NCI-H82 (cell line): ENCODE measurements at places on chromosomes 7 and 10.

DNA sequence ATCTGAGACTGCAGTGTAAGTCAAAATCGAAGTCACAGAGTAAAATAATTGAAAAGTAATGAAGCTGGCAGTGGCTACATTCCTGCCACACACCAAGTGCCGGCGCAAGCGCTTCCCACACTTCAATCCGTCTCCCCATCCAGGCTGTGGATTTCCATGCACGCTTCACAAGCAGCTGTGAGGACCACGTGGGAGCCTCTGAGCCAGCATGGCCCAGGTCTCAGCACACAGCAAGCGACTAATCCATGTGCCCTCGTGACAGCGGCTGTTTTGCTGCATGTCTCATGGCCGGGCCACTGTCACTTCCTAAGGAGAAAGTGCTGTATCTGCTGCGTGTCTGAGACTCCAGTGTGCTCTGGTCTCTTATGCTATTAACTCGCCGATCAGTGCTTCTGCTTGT, 566.9 kb downstream of the DNAJB6 start:
- no peak for DNase-seq

DNA sequence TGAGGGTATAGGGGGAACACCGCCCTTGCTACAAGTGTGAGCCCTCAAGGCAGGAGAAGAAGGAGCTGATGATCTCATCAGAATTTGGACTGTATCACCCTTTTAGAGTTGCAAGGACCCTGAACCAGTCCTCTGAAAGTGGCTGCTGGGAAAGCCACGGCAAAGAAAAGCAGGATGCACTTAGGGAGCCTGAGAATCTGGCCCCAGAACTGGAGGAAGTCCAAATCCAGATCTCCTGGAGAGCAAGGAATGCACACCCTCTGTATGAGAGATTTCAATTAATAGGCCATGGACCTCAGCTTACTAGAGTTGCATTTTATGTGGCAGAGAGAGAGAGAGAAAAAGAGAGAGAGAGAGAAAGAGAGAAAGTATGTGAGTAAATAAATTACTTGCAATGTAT, 662.9 kb downstream of the CCSER2 start:
- DNase-seq = no peak

DNA sequence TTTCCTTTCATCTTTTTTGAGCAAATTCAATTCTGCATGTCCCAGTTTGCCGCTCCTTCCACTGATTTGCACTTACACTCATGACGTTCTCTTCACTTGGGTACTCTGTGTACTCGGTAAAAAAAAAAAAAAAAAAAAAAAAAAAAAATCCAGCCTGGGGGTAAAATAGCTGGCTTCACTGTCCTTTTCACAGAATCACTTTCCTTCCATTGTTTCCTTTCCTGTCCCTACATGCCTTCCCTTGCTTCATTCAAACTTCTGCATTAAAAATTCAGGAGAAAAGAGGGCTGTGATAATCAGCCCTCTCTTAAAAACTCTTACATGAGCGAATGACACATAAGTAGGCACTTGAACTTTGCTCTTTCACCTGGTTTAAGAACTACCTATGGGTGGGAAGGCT, 8.7 kb downstream of the ANKRD1 start:
- DNase-seq = no peak

DNA sequence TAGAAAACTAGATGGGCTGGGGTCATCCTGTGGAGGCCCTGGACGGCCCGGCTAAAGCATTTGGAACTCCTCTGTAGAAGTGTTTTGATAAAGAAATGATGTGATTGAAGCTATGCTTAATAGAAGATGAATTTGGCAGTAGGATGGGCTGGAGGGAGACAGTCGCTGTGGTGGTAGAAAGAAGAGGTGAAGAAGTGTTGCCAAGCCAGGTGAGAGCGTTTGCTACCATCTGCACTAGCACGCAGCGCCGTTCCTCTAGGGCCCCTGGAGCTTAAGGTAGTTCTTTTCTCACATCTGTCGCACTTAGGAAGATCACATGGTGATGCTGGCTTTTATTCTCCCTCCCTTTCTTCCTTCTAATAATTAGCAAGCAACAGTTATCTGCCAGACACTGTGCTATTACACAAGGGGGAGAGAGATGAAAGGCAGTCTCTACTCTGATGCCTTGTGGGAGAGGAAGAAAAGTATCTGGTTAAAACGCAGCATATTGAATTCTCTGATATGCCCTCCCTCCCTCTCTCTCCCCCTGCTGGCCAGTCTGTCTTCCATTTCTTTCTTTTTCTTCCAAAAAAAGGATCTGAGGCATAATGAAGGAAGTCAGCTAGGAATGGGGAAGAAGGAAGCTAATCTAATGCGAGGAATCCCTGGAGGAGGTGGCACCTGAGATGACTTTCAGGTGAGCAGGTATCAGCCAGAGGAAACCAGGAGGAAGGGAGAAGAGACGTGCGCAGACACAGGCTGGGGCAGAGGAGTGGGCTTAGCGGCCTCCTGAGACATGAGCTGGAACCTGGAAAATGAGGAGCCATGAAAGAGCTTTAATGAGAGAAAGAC, 162.3 kb upstream of the KLF14 start:
- peak; percentile 43 for DNase-seq

GRCh38 chr7:116139807-116140206, 70.5 kb upstream of the TES start:
- no peak for DNase-seq

GRCh38 chr10:112389271-112389822, 15.4 kb downstream of the ACSL5 start:
- no peak for DNase-seq

DNA sequence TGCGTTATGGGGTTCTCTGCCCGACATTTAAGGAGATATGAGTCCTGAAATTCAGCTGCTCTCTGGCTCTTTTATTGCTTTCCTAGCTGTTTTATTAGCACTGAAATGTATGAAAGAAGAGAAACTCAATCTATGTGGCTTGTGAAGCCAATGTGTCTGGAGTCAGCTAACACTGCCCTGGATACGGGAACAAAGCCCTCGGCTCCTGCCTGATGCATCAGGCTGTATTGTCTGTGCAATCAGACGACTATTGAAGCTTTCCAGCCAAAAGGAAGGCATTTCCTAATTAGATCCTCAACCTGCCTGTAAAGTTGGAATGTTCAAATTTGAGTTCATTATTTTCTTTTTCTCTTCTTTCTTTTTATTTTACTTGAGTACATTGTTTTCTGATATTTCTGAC, 22.0 kb upstream of the TM9SF3 start:
- no peak for DNase-seq

GRCh38 chr7:5578495-5578894, 154.9 kb upstream of the TNRC18 start:
- no peak for DNase-seq

- DNase-seq = peak; percentile 11
These were observed 197.7 kb downstream of the SNX10 start for GRCh38 chr7:26489391-26489790.

- no peak for DNase-seq
These were observed 95.1 kb downstream of the ETV1 start for GRCh38 chr7:13894377-13894776.

DNA sequence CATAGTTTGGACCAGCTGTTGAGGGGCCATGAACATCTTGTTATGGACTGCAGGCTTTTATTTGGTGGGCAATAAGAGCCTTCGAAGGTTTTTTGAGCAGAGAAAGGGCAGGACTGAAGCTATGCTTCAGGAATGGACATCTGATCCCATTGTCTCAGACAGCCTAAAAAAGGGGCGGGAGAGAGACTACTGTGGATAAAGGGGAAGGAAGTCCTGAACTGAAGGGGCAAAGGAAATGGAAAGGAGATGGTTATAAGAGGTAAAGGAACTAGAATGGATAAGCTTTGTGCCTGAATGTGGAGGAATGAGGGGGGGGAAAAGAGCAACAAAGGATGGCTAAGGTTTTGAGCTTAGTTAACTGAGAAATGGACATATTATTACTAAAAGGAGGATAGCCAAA, 172.5 kb downstream of the SKAP2 start:
- DNase-seq = no peak

DNA sequence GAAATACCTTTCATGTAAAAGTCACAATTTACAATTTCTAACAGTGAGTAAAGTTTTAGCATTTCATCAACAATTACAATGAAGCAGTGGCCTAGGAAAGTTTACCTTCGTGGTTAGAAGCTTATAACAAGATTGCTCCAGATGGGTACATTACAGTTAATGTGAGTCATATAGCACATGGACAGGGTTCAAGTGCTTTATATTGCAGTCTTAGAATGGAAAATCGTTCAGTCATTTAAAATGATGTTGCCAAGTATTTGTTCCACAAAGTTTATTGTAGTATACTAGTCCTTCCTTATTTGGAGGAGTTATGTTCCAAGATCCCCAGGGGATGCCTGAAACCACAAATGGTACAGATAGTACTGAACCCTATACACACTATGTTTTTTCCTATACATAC, 174.6 kb upstream of the TARP start:
- peak; percentile 2 for DNase-seq

DNA sequence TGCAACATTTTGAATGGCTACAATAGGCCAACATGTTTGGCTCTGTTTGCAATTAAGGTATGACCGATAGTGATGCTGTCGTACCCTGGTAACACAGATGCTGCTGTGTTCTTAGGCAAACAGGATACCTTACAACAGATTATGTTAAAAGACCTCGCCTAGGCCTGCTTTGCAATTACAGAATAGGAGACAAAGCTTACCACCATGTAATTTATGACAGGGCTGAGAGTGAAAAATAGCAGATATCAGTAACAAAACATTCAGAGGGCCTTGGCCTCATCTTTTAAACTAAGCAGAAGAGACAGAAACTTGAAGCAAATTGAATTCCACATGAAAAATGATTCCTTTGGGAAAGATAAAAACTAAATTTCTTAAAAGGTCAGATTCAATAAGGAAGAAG, 29.4 kb upstream of the ABLIM1 start:
- DNase-seq = no peak

GRCh38 chr7:27478084-27478483, 184.6 kb downstream of the HIBADH start:
- no peak for DNase-seq

DNA sequence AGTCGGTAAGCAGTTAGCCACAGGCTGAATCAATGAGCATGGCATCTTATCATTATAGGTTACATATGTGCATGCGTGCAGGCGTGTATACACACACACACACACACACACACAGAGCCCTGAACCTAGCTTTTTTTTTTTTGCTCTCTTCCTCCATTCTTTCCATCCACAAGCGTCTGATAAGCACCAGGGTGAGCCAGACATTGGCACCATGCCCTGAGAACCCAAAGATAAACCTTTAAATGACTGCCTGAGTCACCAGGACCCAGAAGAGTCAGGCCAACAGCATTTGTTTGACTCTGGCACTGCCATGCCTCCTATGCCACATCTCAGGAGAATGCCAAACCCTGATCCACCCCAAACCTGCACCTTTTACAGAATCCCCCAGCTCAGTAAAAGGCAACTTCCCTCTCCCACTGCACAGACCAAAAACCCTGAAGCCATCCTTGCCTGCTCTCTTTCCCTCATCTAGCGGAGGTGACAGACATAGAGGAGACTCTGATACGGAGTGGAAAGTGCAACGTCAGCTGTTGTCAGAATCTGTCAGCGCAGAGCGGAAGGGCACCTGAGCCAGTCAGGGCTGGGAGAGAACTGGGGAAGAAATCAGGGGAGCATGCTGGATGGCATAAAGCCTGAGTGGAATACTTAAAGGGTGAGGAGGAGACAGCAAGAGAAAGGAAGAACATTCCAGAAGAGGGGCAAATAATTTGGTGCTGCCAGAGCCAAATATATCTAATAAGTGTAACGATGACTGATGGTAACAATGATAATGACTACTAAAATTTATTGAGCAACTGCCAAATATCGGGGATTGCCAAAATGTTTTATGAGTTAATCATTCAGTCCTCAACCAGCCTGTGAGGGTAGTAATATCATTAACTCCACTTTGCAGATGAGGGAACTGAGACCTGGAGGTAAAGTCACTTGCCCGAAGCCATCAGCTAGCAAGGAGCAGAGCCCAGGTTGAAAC, 3.2 kb downstream of the PARP12 start:
- DNase-seq = no peak

- peak; percentile 66 for DNase-seq
These were observed 1.6 kb downstream of the TAC1 start for GRCh38 chr7:97733276-97734161.

DNA sequence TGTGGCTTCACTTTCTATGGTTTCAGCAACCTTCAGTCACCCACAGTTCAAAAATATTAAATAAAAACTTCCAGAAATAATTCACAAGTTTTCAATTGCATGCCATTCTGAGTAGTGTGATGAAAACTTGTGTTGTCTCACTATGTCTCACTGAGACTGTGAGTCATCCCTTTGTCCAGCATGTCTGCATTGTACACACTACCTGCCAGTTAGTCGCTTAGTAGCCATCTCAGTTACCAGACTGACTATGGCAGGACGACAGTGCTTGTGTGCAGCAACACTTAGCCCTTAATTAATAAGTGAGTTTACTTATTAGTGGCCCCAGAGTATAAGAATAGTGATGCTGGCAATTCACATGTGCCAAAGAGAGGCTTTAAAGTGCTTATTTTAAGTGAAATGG, 22.5 kb downstream of the CCDC186 start:
- no peak for DNase-seq

DNA sequence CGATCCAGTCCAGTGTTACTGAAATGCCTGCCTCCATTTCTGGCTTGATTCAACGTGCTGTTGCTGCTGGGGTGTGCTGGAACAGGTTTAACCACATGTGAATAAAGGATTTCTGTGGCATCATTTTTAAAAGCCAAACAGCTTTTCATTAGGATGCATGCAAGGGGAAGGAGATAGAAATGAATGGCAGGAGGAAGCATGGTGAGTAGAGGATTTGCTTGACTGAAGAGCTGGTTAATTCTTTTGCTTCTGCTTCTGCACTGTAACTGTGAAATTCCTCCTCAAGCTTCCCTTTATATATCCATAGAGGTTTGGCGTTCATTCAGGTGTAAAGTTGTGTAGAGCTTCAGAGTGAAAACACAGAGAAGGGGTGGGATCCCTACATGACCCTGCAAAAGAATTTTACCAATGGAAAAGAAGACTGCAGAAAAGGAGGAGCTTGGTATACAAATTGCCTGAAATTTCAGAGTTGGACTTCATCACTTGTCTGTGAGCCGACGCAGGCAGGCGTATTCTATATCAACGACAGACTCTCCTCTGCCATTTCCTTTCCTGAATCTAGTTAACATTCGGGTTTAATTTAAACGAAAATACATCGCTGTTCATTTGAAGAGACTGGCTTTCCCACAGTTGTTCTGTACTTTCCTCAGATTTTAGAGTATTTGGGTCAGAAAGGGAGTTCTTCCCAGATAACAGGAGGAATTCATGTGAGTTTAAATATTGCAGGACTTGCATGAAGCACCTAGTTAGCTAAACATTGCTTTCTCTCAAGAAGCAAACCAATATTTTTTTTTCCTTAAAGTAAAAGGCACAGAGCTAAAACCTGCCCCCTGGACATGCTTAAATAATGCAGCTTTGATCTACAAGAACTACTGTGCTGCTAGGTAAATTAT, at the start of gene SOSTDC1:
Gene SOSTDC1 (minus strand): TSS at position 270 of the 893 bp plus-strand sequence. CDS start 70 bp downstream, at position 200.
- DNase-seq = no peak

DNA sequence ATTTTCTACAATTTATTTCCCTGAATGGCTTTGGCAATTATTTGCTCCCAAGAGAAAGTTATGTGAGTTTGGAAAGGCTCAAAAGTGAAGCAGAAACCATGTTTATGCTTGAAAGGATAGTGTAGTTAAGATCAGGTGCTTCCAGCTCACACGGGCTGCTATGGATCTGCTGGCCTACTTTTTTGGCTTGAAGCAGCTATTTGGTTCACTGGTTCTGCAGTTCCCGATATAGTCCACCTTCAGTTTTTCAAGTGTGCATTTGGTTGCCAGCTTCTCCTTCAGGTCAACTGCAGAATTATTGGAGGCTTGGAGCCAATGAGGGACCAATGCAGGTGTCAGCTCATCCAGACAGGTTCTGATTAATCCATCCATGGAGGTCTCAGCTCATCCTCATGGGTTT, 484.3 kb upstream of the SEMA3A start:
- DNase-seq = no peak

GRCh38 chr7:140219672-140220524, 43.1 kb upstream of the KDM7A start:
- DNase-seq = no peak
